ENCODE measurements at places on chromosomes 7 and 10.

- no peaks in the 10 kb centered on the region for H3K27me3 ChIP-seq
- H3K4me1 ChIP-seq, result peaks cover 4% of the 10 kb centered on the region
- H3K36me3 ChIP-seq, result no peaks in the 10 kb centered on the region
- H3K27ac ChIP-seq, result no peak overlapping the region
- DNase-seq, result peak; percentile 74
- H3K4me3 ChIP-seq, result no peak overlapping the region
Measured at GRCh38 chr7:106039486-106040060, 72.5 kb downstream of the SYPL1 start.

- DNase-seq, result no peak
- H3K4me3 ChIP-seq, result no peak overlapping the region
- H3K36me3 ChIP-seq, result no peaks in the 10 kb centered on the region
- H3K27ac ChIP-seq, result no peak overlapping the region
Measured at GRCh38 chr7:102991540-102992214, 78.9 kb downstream of the LRRC17 start.

- no peaks in the 10 kb centered on the region for H3K27me3 ChIP-seq
- H3K27ac ChIP-seq, result no peak overlapping the region
- H3K36me3 ChIP-seq, result no peaks in the 10 kb centered on the region
- H3K4me3 ChIP-seq, result no peak overlapping the region
Measured at GRCh38 chr10:71316056-71316785, 2.8 kb upstream of the SLC29A3 start.

- H3K36me3 ChIP-seq, result no peaks in the 10 kb centered on the region
- 0 out of 2 replicates have a peak, but pooled peaks cover 5% of the 10 kb centered on the region for H3K4me1 ChIP-seq
- no peak for DNase-seq
Measured at GRCh38 chr10:19164461-19164860, 115.9 kb downstream of the MALRD1 start.

GRCh38 chr7:129169686-129170440 is 18.6 kb upstream of the SMO start:
- H3K4me1 ChIP-seq, result peaks cover 19% of the 10 kb centered on the region
- peak overlapping the region; percentile 68 for H3K4me3 ChIP-seq
- peak overlapping the region; percentile 93 for H3K27ac ChIP-seq
- DNase-seq, result peak; percentile 68

DNA sequence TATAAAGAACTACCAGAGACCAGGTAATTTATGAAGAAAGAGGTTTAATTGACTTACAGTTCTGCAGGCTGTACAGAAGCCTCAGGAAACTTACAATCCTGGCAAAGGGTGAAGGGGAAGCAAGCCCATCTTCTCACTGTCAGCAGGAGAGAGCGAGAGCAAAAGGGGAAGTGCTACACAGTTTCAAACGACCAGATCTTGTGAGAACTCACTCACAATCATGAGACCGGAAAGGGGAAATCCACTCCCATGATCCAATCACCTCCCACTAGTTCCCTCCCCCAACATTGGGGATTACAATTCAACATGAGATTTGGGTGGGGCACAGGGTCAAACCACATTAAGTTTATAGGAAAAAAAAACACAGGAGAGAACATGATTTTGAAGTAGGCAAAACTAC is 222.1 kb upstream of the SHH start:
- no peaks in the 10 kb centered on the region for H3K36me3 ChIP-seq
- DNase-seq, result no peak
- no peaks in the 10 kb centered on the region for H3K4me1 ChIP-seq
- H3K4me3 ChIP-seq, result no peak overlapping the region
- no peak overlapping the region for H3K27ac ChIP-seq

DNA sequence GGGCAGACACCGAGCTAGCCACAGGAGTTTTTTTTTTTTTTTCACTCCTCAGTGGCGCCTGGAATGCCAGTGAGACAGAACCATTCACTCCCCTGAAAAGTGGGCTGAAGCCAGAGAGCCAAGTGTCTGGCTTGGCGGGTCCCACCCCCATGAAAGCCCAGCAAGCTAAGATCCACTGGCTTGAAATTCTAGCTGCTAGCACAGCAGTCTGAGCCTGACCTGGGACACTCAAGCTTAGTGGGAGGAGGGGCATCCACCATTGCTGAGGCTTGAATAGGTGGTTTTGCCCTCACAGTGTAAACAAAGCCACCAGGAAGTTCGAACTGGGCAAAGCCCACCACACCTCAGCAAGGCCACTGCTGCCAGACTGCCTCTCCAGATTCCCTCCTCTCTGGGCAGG is 144.5 kb downstream of the LRMDA start:
- DNase-seq, result no peak
- no peaks in the 10 kb centered on the region for H3K36me3 ChIP-seq
- no peak overlapping the region for H3K4me3 ChIP-seq
- H3K4me1 ChIP-seq, result no peaks in the 10 kb centered on the region
- no peaks in the 10 kb centered on the region for H3K27me3 ChIP-seq
- no peak overlapping the region for H3K27ac ChIP-seq

GRCh38 chr7:18828994-18829857 is 288.2 kb downstream of the TWIST1 start:
- no peaks in the 10 kb centered on the region for H3K36me3 ChIP-seq
- no peaks in the 10 kb centered on the region for H3K4me1 ChIP-seq
- H3K27me3 ChIP-seq, result no peaks in the 10 kb centered on the region
- DNase-seq, result no peak

- H3K27me3 ChIP-seq, result no peaks in the 10 kb centered on the region
- H3K27ac ChIP-seq, result no peak overlapping the region
- DNase-seq, result peak; percentile 68
- no peaks in the 10 kb centered on the region for H3K36me3 ChIP-seq
- no peak overlapping the region for H3K4me3 ChIP-seq
Measured at GRCh38 chr10:58781873-58782488, 269.3 kb downstream of the BICC1 start.

GRCh38 chr10:74704629-74705357 is 121.6 kb upstream of the KAT6B start:
- H3K4me1 ChIP-seq, result no peaks in the 10 kb centered on the region
- no peaks in the 10 kb centered on the region for H3K27me3 ChIP-seq
- H3K4me3 ChIP-seq, result no peak overlapping the region
- H3K27ac ChIP-seq, result no peak overlapping the region
- no peak for DNase-seq

- peak; percentile 91 for DNase-seq
- peaks cover 9% of the 10 kb centered on the region for H3K27me3 ChIP-seq
- peaks cover 7% of the 10 kb centered on the region for H3K4me1 ChIP-seq
- H3K36me3 ChIP-seq, result no peaks in the 10 kb centered on the region
Measured at GRCh38 chr10:49407552-49408137, 11.8 kb upstream of the DRGX start.

GRCh38 chr10:35306852-35307251 is 29.5 kb upstream of the CCNY start:
- no peak for DNase-seq
- no peak overlapping the region for H3K27ac ChIP-seq
- H3K36me3 ChIP-seq, result no peaks in the 10 kb centered on the region
- no peak overlapping the region for H3K4me3 ChIP-seq

- H3K4me1 ChIP-seq, result peaks cover 3% of the 10 kb centered on the region
- no peak overlapping the region for H3K4me3 ChIP-seq
- no peak for DNase-seq
- H3K27me3 ChIP-seq, result no peaks in the 10 kb centered on the region
- no peak overlapping the region for H3K27ac ChIP-seq
- H3K36me3 ChIP-seq, result no peaks in the 10 kb centered on the region
Measured at GRCh38 chr7:107262857-107263256, 94.1 kb downstream of the HBP1 start.

- H3K27me3 ChIP-seq, result no peaks in the 10 kb centered on the region
- no peaks in the 10 kb centered on the region for H3K36me3 ChIP-seq
- peaks cover 5% of the 10 kb centered on the region for H3K4me1 ChIP-seq
Measured at GRCh38 chr10:28940158-28940888, 263.0 kb downstream of the BAMBI start.

GRCh38 chr7:50653126-50653864 is 88.1 kb upstream of the DDC start:
- no peaks in the 10 kb centered on the region for H3K27me3 ChIP-seq
- DNase-seq, result no peak
- H3K36me3 ChIP-seq, result no peaks in the 10 kb centered on the region
- H3K4me3 ChIP-seq, result no peak overlapping the region
- no peak overlapping the region for H3K27ac ChIP-seq
- H3K4me1 ChIP-seq, result no peaks in the 10 kb centered on the region

- H3K27ac ChIP-seq, result no peak overlapping the region
- H3K27me3 ChIP-seq, result no peaks in the 10 kb centered on the region
- no peak overlapping the region for H3K4me3 ChIP-seq
- no peaks in the 10 kb centered on the region for H3K4me1 ChIP-seq
- DNase-seq, result no peak
- 0 out of 2 replicates have a peak, but pooled peaks cover 5% of the 10 kb centered on the region for H3K36me3 ChIP-seq
Measured at GRCh38 chr10:17685233-17685840, 41.4 kb downstream of the STAM start.

DNA sequence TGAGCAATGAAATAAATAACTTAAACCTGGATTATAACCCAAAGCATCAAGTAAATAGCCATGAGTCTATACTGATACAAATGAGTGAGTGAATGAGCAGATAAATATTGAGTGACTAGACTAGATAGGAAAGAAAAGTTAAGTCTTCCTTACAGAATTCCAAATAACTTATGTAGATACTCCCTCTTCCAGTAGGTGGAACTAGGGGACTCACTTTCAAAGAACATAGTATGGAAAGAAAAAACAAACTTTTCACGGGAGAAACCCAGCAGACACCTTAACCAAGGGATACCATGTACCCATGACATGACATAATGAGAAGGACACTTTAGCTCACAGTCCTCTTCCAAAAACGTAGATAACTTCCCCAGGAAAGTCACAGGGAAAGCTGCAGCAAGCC is 32.2 kb downstream of the CSGALNACT2 start:
- H3K4me3 ChIP-seq, result no peak overlapping the region
- H3K36me3 ChIP-seq, result no peaks in the 10 kb centered on the region
- DNase-seq, result peak; percentile 40
- no peaks in the 10 kb centered on the region for H3K4me1 ChIP-seq

All from GM23338 (cell line).